Activated CD4-positive, alpha-beta T cell treated with anti-CD3 and anti-CD28 coated beads, Interleukin-2, amount 50 U/mL, for 4 hours (primary cell): ENCODE measurements at places on chromosomes 12 and 14.

- DNase-seq: no peak
These were observed 48.4 kb upstream of the PTPRO start for GRCh38 chr12:15273896-15274295.

DNA sequence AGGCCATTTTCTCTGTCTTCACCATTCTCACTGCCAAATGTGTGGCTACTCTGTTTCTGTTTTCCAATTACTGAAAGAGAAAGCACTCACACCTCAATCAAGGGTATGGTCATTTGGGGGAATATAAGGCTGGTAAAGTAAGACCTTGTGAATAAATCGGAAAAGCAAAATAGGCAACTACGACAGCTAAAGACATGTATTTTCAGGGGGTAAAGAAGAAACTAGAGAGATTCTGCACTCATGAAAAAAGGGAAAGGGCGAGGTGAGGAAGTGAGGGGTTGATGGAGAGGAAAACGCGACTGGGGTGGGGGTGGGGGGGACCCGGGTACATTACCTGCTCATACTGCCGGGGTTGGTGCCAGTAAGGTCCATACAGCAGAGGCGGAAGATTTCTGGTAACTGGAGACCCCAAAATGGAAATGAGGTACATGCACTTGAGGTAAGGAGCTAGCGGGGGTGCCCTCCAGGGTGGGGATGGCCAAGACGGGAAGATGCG is 19.3 kb downstream of the CHD8 start:
- no peak for DNase-seq

GRCh38 chr14:82755923-82756322 is 1222.3 kb upstream of the SEL1L start:
- DNase-seq: no peak

DNA sequence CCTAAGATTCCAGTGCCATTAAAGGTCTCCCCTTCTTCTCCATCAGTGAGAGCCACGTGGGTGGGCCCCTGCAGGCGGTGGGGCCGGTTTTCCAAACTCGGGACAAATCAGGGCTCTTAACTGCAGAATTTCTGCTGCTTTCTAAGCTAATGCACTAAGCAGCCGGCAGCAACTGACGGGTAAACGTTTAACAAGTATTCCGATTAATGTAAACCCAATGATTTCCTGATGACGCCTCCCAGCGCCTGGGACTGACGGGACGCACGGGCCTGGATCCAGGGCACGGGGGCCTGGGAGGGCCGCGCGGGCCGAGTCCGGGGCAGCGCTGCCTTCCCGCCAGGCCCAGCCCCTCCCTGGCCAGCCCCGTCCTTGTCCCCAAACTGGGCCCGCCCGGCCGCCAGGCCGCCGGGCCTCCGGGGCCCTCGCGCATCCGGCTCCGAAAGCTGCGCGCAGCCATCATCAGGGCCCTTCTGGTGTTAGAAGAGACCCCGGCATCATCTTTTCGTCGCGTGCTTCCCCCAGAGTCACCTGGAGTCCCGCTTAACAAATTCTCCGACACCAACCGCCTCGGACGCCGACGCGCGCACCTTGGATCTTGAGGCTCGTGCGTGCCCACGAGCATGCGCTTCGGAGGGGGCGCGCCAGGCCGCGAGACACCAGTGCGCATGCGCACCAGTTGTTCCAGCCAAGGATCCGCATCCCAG is at the start of gene MLH3:
TSS of gene MLH3 (minus strand) at position 616 of the 704 bp plus-strand sequence. CDS start 1,812 bp downstream, outside the sequence.
- DNase-seq: peak; percentile 73

DNA sequence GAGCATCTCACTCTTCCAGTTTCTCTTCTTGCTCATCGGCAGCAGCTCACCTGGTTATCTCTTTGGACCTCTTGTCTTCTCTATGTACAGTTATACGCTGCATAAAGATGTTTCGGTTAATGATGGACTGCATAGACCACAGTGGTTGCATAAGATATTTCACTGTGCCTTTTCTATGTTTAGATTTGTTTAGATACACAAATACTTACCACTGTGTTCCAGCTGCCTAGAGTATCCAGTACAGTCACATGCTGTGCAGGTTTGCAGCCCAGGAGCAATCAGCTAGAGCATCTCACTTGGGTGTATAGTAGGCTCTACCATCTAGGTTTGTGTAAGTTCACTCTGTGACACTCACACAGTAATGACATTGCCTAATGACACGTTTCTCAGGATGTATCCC is 57.6 kb downstream of the FBXL14 start:
- no peak for DNase-seq

DNA sequence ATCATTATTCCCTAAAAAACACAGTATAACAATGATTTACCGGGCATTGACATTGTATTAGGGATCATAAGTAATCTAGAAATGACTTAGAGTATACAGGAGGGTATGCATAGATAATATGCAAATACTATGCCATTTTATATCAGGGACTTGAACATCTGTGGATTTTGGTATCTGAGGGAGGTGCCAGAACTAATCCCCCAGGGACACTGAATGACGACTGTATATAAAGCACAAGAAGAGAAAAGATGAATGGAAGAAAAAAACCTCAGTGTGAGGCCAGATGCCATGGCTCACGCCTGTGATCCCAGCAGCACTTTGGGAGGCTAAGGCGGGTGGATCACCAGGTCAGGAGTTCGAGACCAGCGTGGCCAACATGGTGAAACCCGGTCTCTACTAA is 25.5 kb upstream of the COX6A1 start:
- DNase-seq: no peak

DNA sequence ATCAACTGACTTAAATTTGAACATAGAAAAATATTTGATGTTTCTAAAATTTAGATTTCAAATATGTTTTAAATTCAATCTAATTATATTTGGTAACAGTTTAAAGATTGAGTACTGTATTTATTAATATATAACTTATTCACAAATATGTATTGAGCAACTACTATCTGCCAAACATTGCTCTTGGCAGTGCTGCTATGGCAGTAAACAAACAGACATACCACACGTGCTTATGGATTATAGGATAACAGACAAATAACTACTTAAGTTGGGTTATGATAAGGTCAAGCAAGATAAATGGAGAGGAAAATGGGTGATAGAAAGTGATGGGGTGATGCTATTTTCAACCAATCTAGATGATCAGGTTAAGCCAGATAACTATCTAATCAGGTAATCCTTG is 538.1 kb downstream of the C12orf50 start:
- no peak for DNase-seq

GRCh38 chr12:103680591-103681141 is 93.6 kb downstream of the STAB2 start:
- DNase-seq: no peak

DNA sequence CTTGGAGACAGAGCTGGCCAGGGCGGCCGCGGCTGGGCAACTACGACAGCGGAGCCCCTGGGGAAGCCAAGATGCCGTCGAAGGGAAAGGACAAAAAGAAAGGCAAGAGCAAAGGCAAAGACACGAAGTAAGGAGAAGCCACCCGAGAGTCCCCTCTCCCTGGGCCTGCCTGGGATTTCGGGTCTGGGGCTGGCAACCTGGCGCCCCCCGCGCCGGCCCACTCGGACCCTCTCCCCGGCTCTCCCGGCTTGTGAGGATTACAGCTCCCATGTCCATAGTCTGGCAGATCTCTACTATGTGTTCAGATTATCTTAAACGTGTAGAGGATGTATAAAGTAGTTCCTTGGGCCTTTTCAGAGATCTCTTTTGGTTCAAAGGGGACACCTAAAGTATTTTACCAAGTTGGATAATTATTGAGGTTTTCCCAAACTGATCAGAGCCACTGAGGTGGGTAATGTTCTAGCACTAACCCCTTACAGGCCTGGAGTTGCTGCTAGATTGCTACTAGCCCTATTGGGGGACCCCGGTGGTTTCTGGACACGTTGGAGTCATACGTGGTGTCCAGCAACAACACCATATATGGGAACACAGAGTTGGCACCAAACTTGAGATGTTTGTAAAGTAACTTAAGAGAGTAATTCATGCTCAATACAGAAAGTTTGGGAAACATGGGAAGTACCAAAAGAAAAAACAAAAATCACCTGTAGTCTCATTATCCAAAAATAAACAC is 424 bp downstream of the BBOF1 start:
- DNase-seq: no peak

GRCh38 chr12:107092669-107093416 is 506 bp downstream of the CRY1 start:
- DNase-seq: peak; percentile 82

GRCh38 chr14:55781046-55781445 is 201.0 kb downstream of the KTN1 start:
- DNase-seq: no peak

DNA sequence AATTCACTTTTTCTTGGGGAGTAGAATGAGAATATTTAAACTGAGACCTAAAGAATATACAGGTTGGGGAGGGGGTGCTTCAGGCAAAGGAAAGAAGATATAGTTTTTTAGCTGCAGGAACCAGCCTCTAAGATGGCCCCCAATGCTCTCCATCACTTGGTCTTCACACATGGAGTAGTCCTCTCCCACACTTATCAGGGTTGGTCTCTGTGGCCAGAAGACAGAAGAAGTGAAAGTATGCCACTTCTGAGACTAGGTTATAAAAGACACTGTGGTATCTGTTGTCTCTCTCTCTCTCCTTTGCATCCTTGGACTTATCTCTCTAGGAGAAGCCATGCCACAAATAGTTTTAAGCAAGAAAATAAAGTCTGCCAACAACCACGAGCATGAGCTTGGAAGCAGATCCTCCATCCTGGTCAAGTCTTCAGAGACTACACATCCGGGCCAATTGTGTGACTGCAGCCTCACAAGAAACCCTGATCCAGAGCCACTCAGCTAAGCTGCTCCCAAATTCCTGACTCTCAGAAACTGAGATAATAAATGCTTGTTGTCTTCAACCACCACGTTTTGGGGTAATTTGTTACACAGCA is 18.0 kb downstream of the PUS7L start:
- DNase-seq: no peak

DNA sequence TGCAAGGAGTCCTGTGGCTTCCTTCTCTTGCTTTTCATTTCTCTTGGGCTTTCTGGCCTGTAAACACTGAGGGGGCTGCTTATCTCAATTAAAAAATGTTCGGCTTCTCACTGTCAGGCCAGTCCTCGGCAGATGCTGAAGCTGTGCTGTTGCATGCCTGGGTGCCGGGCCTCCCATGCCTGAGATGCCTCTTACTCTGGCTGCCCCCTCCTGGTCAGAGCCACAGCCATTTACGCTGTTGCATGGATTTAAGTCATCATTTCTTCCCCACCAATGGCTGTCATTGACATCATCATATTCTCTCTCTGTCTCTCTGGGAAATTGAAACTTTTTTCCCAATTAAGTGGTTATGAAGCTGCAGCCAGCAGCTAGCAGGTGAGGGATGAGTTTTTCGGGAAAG is 53.7 kb downstream of the FOXN4 start:
- no peak for DNase-seq

DNA sequence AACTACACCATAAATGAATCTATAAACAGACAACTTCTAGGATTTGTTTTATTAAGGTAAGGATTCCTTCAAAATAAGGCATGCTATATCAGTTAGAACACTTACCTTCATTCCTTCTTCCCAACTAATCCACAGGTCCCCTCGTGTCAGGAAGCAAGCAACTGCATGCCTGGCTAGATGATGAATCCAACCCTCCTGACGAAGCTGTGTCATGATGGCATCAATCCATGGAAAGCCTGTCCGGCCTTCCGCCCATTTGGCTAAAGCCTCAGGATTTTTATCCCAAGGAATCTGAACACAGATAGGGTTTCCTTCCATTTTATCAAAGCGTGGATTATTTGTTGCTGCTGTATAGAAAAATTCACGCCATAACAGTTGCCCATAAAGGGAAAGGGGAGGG is 12.5 kb upstream of the MTERF2 start:
- no peak for DNase-seq

DNA sequence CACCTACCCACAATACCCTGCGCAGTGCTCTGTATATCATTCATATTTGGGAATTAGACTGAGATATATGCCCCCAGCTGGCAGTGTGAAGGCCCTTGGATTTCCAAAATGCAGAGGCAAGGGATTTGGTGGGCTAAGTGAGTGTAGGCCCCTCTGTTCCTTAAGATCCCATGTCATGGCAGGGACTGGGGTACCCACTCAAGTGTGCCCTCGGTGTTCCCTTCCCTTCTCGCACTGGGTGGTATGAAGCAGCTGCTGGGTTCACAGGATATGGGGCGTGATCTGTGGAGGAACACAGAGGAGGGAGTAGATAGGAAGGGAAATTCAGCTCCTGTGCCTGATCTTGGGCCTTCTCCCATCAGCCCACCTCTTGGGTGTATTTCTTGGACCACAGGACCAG is 63.1 kb upstream of the VASH1 start:
- no peak for DNase-seq

- DNase-seq: no peak
These were observed 40.5 kb upstream of the TBC1D15 start for GRCh38 chr12:71799106-71799505.

DNA sequence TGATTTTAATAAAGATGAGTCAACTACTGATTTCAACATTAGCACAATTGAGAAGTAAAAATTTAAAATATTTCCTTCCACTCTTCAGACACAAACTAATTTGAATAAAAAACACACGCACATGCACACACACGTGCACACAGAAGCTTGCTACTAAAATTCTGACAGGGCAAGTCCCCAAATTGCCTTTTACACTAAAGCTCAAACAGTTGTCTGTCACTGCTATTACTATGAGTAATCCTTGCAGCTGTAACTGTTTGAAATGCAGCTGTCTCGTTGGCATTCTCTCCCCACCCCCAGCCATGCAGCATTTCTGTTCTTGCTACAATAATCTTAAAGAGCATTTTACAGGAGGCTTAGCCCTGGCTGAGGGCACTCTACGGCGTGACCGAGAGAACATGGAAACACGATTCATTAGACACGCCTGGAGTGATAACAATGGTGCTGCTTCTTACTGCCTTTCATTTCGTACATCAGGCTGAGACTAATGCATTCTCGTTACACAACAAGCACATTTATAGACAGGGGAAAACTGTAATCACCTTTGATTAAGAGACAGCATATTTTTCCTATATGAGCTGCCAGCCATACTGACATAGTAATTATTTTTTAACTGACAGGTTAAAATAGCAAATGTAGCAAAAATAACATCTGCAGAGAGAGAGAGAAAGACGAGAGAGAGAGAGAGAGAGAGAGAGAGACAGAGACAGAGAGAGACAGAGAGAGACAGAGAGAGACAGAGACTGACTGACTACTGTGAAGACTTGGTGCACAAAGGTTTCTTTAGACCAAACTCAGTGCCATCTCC is 153.8 kb downstream of the MED13L start:
- peak; percentile 29 for DNase-seq

- DNase-seq: no peak
These were observed 26.7 kb downstream of the TOGARAM1 start for GRCh38 chr14:44988694-44989093.

- DNase-seq: no peak
These were observed 116.3 kb upstream of the VASH1 start for GRCh38 chr14:76644855-76645518.

- DNase-seq: no peak
These were observed 8.7 kb downstream of the SLC11A2 start for GRCh38 chr12:51017452-51017851.

GRCh38 chr12:32171211-32171610 is 64.6 kb downstream of the BICD1 start:
- no peak for DNase-seq

- no peak for DNase-seq
These were observed 1.0 kb upstream of the TESC start for GRCh38 chr12:117100251-117100650.
